ENCODE measurements at places on chromosomes 11 and 22. TPM values are rescaled to one million over a fixed set of nuclear protein-coding genes. Genes with fewer than 3 reads are reported as not detected.

The UQCC3 gene
- polyA plus RNA-seq, result 5.0 TPM

The WNT7B gene
- 21.2 TPM for polyA plus RNA-seq

The SPA17 gene
- 12.3 TPM for polyA plus RNA-seq

The ZNRF3 gene
- polyA plus RNA-seq, result 23.8 TPM

The ZNF215 gene
- 1.3 TPM for polyA plus RNA-seq

The OR51T1 gene
- polyA plus RNA-seq, result not detected

Measured in right lung (tissue), 10 donors.